ENCODE measurements at places on chromosomes 3 and 15.

GRCh38 chr3:115713284-115713683, 90.0 kb downstream of the GAP43 start:
- no peak for DNase-seq

GRCh38 chr3:69542089-69542804, 156.4 kb upstream of the FRMD4B start:
- DNase-seq, result no peak

DNA sequence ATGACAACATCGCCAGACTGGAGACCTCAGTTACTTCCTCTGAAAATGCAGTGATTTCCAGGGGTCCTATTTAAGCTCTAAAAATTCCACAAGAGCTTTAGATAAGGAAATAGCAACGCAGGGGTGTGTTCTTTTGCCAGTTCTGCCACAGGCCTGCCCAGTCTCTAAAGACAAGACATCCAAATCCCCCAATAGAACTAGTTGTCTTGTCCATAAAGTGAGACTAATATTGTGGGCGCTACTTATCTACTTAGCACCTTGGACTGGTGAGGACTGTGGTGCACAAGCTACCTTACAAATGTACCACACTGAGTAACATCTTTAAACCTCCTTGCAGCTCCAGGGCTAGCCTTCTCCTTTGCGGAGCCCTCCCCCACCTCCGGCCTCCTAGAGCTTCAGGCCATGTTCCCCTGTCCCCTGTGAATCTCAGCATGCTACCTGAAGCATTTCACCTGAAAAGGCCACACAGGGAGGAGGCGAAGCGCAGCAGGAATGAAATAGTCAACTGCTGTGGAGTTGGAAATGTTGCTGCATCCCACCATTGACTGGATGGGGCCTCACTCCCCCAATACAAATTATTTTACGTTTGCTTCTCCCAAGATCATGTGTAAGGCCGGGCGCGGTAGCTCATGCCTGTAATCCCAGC, 9.6 kb upstream of the LRRC2 start:
- DNase-seq, result no peak

DNA sequence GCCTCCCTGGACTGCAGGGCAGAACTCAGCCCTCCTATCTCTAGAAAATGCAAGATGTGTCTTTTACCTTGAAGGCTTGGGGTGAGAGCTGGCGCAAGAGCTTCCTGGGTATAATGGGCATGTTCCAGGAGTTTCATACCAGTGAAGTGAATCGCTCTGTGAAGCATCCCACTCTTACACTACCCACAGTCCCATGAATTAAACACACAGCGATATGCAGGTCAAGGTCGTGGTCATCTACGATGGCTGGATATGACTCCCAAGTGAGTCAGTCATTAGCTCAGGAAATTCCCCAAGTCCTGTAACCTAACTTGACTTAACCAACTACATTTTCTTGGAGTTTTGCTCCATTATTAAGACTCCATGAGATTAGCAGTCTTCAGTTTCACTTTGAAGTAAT, 439.7 kb downstream of the NTRK3 start:
- DNase-seq, result no peak

GRCh38 chr15:71804695-71805470, 5.5 kb upstream of the NR2E3 start:
- peak; percentile 6 for DNase-seq

DNA sequence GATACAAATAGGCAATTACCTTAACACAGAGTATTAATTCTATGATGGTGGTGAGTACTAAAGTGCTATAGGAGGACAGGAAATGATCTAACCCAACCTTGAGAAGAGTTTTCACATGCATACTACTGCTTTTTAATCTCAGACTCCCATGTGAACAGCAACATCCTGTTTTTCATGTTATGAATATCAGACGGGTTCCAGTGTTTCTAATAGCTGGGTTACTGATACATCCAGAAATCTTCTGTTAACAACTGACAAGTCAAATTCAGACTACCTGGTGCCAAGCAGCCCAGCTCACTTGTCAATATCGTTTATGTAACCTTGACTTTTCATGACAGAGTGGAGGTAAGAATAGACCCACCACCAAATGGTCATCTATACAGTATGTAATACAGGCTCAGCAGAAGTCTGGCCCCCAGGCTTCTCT, 220.2 kb upstream of the COL8A1 start:
- no peak for DNase-seq

DNA sequence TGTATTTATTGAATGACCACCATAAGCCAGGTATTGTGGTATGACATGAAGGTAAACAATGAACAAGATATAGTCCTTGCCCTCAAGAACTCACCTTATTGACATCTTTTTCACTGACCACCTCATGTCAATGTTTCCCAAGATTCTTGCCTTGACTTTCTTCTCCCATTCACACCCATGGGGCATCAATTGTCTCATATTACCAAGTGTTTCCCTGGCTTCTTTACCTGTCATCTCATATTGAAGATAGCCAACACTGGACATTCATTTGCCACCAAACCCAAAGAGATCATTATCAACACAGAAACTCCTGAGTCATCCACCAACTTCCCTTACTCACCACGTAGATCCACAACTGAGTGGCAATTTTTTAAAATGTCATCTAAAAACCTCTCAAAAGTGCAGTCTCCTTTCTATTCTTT, 2.2 kb downstream of the EFHB start:
- no peak for DNase-seq

DNA sequence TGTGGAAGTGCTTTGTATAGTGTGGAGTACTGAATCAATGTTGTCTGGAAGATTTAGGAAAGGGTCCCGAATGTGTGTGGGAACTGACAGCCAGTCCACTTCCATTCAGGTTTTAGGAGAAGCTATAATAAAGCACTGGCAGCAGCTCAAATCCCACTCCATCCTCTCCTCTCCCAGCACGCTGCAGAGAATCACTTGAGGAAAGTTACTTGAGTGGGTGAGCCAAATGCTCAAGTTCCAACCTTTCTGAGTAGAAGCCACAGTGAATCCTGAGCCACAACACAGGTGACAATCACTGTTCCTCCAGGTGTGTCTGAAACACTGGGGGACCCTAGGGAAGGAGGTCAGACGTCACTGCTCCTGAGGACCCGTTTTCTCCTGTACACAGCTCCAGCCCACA, 106.5 kb downstream of the TIGIT start:
- DNase-seq, result no peak

- DNase-seq, result peak; percentile 82
Observed at GRCh38 chr3:34020726-34021680, 222.6 kb downstream of the PDCD6IP start.

GRCh38 chr3:101567528-101568317, 6.1 kb downstream of the TRMT10C start:
- DNase-seq, result no peak

GRCh38 chr3:61055447-61055846, 195.8 kb downstream of the FHIT start:
- DNase-seq, result no peak

DNA sequence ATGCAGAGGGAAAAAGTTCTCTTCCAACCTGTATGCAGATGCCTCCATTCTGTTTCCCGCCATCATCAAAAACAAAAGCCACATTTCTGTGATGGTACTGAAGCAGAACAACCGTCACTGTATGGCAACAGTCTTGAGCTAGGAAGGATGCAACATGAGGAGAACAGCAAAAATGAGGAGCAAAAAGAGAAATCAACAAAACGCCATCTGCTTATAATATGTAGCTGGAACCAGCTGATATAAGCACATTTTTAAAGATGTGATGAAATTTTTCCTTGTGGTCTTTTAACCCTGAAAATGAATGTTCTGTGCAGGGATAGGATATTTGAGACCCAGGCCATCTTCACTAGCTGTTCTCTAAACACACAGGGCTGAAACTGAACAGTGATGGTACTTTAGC, 287.0 kb downstream of the ZIC4 start:
- DNase-seq, result no peak

- no peak for DNase-seq
Observed at GRCh38 chr3:141686466-141687291, 51.4 kb upstream of the RNF7 start.

GRCh38 chr15:40343512-40343911, 2.8 kb upstream of the CCDC9B start:
- no peak for DNase-seq

DNA sequence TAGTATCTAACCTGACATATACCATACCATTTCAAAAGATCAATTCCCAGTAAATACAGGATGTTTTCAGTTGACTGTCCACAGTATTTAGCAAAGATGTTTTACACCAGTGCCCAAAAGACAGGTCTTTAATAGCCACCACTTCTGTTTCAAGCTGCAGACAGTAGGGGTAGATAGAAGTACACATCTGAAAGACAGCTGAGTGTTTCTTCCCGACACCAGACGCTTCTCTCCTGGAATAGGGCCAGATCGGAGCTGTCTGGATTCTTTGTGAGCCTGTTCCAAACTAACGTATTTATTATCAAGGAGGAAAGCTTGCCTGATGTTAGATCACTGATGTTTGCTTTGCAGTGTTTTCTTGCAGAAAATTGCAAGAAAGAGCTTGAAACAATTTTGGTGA, 136.1 kb upstream of the RBMS3 start:
- no peak for DNase-seq

DNA sequence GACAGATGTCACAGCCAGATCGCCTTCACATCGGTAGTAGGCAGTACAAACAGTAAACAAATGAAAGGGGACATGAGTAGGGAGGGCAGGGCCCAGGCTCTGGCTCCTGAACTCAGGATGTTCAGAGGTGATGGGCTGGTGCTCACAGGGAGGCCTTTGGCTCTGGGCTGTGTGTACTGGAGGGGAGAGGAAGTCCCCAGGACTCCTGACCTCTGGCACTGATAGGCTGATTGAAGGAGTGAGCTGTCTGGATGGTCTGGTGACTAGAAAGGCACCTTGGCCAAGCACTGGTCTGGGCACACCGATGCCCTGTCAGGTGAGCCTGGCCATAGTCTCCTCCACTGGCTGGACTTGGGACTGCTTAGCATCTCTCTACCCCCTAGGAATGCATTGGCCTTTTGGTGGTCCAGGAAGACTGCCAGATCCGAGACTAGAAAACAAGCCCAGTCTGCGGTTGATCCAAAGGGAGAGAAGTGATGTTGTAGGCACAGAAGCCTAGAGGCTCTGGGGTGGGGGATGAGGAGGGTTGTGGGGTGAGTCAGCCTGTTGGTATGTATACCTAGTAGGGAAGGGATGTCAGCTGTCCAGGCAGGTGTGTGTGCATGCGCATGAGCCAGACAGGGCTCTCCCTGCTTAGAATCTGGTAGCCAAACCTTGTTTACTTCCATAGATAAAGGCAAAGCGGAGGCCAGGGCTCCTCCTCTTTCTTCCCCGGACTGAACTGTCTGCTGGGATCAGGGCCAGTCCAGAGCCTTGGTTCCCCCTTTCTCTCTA, 1.9 kb downstream of the SPINT1 start:
- DNase-seq, result no peak

DNA sequence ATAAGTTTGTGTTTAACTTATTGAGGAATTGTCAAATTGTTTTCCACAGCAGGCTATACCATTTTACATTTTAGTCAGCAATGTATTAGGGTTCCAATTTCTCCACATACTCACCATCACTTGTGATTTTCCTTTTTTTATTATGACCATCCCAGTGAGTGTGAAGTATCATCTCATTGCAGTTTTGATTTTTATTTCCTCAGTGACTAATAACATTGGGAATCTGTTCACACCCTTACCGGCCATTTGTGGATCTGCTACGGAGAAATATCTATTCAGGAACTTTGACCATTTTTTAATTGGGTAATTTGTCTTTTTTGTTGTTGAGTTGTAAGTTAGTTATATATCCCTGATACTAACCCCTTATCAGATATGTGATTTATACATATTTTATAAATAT, 54.8 kb upstream of the LMCD1 start:
- no peak for DNase-seq

DNA sequence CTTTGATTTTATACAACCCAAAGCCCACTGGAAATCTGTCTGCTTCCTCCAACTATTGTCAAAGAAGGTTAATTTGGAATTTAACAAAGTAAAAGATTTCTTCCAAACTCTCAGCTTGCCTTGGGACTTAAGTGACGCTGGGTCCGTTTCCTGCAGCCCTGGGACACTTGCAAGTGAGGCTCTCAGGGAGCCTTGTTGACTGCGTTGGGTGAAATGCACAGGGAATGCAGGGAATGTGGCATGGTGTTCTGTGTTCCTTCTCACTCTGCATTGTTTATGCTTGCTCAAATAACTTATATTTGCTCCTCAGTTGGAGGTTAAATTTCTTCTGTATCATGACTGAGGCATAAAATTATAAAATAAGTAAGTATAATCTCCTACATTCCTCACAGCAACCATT, 60.9 kb upstream of the TJP1 start:
- DNase-seq, result no peak

- DNase-seq, result no peak
Observed at GRCh38 chr3:48548126-48548525, 8.5 kb downstream of the PFKFB4 start.

- no peak for DNase-seq
Observed at GRCh38 chr3:40680685-40681657, 156.2 kb downstream of the ZNF621 start.

- DNase-seq, result no peak
Observed at GRCh38 chr3:171321559-171322360, 138.4 kb downstream of the TNIK start.

DNA sequence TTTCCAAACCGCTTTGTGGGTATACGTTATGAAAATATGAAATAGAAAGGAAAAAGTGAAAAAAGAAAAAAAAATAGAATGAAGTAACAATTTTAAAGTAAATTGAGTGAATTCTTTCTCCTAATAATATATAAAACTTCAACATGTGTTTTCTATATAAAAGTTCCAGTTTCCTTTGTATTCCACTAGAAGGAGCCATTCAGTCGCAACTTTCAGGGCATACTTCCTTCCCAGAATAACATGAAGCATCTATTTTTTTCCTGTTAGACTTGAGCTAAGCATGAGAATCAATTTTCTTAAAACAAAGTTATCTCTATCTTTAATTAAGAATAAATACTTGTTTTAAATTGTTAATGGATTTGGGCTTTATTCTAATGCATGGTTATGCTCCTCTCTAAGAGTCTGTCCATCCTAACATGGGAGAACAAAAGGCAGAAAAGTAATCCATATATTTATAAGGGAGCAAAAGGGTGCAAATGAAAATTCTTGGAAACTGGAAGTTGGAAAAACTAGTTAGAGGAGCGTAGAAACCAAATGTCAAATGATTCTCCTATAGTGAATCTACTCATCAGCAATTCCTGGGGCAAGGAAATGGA, 16.0 kb upstream of the VGLL3 start:
- no peak for DNase-seq

DNA sequence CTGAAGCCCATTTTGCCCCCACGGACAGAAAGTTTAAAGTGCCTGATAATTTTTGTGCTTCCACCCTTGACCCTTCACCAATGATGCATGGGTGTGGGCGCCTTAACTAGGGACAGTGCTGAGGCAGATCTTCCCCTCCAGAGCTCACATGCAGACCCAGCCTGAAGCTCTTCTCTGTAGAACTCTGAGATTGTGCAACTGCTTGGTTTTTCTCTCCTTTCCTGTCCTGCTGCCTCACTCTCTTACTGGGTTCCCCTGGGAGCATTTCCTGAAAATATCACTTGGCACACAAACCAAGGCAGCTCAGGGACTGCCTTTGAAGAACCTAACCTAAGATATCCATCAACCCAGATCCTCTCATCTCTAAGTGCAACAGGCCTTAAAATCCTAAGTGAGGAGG, 220.3 kb upstream of the STT3B start:
- DNase-seq, result no peak

All from OCI-LY7 (cell line).